ENCODE measurements at places on chromosomes 6 and 20.

DNA sequence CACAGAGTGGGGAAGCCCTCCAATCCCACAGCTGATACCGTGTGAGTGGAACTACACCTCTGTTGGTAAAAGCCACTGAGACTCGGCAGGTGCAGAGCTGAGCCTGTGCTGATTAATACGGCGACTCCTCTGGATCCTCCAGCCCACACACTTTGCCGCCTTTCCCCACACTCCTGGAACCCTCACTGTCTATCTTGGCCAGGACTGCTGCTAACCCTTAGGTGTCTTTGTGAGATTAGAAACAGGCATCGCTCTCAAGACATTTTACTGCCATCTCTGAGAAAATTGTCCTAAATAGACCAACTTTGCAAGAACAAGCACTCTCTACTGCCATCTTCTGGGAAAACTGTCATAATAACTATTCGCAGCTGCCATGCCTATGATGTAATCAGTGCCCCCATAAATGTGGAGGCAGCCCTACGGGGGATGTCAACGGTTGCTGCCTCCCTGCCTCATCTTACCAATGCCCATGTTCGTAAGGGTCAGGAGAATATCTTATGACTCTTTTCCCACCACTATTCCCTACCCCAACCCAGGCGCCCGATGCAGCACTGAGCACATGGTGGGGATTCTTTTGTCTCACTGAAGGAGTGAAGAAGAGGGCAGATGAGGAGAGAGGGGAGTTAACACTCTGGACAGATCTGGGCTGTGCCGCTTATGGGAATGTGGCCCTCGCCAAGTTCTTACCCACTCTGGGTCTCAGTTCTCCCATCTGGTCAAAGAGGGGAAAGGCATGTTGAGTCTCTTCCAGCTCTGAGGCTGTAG is 26.1 kb upstream of the KCNB1 start:
- no peak for DNase-seq

DNA sequence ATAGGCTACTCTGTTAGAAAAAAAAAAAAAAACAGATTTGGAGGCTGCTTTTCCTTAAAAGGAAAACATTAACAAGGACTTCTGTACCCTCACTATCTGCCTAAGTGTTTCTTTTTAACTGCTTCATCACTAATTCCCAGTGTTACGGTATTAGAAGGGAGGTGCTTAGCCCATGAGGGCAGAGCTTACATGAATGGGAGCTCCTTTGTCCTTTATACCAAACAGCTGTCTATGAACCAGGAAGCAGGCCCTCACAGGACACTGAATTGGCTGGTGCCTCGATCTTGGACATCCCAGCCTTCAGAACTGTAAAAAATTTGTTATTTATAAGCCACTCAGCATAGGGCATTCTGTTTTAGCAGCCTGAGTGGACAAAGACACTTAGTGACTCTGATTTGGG is 215.6 kb upstream of the NRSN1 start:
- no peak for DNase-seq

DNA sequence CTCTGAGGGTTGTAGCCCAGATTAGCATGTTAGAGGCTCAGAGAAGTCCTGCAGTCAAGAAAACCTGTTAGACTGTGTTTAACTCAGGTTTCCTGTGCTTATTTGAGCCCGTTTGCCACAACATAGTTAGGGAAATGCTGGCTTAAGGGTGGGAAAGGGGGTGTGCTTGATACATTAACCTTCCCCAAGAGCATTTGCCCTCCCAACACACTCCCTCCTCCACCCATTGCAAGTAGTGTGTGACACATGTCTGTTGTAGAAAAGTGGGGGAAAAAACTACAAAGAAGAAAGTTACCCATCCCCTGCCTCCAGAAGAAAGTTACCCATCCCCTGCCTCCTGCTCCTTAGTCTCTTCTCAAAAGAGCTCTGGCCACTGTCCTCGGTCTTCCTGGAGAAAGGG is 36.8 kb upstream of the MRPS18A start:
- no peak for DNase-seq

DNA sequence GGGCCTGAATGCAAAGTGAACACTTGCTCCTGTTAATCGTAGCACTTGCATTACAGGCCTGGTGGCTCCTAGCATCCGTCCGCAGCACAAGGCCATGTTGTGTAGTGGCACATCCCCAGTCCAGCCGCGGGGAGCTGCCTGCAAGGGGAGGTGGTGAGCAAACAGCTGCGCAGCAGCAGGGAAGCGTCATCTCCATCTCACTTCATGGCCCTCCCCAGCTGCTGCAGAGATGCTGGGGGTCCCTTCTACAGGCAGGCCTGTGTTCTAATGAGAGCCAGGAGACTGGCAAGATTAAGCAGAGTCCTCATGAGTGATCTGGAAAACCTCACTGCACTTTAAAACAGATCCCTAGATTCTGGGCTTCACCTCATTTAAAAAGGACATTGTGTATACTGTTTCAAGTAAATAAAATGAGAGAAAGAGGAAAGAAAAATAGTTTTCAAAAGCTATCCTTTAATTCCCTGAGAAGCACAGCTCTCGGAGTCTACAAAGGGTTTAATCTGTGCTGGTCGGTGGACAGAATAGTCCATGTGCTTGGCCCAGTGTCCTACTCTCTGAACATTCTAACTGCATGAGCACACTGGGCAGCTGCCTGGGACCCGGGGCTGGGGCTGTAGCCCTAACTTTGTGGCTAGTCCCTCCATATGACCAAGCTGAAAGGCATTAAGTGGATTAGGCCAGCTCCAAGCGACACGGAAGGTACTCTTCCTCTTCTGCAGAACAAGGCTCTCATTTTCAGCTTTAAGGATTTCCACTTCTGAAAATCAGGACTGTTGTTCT is 125.8 kb downstream of the LY86 start:
- DNase-seq, result no peak

DNA sequence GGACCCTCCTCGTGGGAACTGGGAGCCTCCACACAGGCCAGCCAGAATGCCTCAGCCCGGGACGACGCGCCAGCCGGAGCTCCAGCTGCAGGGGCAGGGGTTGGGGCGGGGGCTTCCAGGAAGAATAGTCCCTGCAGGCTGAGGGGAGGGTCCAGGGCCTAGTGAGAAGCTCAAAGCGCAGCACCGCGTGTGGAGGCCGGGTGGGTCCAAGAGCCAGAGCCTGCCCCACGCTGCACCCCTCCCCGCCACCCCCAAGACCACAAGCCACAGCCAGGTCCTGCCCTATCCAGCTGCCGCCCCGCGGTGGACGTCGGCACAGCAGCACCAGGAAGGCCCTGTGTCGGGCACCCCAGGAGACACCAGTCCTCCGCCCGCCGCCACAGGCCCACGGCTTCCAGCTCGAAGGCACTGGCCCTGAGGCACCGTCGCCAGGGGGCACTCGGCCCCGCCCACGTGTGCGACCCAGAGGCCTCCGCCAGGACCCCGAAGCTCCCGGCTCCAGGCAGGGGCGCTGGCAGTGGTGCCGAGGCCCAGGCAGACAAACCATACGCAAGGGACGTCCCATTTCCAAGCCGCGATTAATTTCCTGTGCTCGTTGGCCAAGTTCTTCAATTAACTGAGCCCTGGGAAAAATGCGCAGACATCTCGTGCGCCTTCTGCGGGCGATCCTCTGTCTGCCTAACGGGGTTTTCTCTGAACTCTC is 19.5 kb downstream of the KCNQ2 start:
- peak; percentile 17 for DNase-seq

DNA sequence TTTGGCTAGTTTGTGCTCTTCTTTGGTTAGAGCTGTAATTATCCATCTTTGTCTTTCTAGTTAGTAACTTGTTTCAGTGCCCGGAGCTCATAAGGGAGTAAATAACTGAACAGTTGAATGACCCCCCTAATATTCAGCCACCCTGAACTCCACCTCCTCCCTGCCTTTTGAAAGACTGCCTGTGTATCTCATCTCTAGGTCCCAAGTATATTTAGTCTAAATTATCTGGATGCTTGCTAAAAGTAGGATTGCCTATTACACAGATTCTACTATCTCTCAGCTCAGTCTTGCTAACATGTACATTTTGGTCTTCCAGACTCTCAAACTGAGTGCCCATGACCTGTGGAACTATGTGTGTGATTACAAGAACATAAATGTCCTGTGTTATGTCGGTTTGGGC is 145.9 kb downstream of the GJA1 start:
- no peak for DNase-seq

DNA sequence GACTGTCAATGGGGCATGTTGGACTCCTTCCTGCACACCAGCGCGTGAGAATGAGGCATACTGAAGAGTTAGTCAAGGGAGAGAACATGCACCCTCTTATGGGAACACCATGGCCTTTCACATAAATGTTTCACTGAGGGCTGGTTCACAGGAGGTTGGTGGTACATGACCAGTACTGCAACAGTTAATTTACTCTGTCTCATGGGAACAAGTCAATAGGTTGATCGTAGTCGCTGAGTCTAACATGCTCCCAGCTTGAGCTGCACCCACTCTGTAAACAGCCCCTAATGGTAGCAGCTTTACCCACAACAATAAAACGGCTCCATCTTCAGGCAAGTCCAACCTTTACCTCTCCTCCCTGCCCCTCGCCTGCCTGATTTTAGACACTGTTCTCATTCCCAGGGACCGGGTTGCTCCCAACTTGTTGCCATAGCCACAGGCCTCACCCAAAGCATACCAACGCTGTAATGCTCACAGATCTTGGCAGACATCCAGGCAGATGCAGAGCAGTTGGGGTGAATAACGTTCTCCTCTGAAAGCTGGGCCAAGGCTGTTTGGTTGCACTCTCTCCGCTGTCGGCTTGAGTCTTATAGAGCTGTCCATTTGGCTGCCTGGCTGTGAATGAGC is 111.3 kb downstream of the LY86 start:
- DNase-seq, result no peak

DNA sequence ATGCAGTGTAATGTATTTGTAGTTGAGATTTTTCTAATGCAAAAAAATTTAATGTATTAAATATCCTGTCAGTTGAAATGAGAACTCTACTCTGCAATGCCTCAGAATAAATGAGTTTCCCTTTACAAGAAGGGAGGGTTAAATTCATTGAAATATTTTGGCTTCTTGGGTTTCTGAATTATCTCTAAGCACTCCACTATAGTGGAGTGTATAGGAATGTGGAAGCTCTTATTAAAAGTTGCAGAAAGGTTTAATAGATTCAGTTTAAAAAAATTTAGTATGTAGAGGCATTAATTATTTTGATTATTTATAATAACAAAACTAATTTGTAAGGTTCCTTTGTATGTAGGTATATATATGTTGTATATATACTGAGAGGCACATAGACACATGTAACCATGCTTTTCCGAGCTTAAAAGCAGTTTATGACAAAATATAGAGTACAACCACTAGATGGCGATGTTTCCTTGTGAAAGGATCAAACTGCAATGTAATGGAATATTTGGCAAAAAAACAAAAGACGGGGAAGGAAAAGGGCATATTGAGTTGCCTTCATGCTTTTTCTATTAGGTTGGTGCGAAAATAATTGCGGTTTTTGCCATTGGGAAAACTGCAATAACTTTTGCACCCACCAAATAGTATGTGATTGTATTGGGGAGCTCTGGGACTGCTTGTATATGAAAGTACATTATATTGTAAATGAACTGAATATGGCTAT is 144.2 kb downstream of the MYO6 start:
- no peak for DNase-seq

DNA sequence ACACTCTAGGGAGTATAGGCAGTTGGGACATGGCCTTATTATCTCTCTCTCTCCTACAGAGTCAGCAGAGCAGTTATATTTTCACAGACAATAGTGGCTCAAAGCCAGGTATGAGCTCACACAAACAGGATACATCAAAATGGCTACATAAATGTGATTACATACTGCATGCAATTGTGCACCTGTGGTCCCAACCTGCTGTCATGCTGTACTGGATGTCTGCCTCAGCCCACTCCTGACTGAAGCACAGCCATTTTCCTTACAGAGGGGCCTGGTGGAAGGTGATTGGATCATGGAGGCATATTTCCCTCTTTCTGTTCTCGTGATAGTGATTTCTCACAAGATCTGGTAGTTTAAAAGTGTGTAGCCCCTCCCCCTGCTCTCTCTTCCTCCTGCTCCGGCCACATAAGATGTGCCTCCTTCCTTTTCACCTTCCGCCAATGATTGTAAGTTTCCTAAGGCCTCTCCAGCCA is 37.0 kb upstream of the SAMHD1 start:
- DNase-seq, result peak; percentile 51

GRCh38 chr6:156601152-156602065 is 175.8 kb upstream of the ARID1B start:
- no peak for DNase-seq

GRCh38 chr6:133590196-133590595 is 298.7 kb upstream of the TCF21 start:
- no peak for DNase-seq

GRCh38 chr20:41095110-41095969 is 42.0 kb upstream of the PLCG1 start:
- peak; percentile 73 for DNase-seq

- peak; percentile 61 for DNase-seq
Observed at GRCh38 chr6:155313602-155314091, 637 bp downstream of the TFB1M start.

DNA sequence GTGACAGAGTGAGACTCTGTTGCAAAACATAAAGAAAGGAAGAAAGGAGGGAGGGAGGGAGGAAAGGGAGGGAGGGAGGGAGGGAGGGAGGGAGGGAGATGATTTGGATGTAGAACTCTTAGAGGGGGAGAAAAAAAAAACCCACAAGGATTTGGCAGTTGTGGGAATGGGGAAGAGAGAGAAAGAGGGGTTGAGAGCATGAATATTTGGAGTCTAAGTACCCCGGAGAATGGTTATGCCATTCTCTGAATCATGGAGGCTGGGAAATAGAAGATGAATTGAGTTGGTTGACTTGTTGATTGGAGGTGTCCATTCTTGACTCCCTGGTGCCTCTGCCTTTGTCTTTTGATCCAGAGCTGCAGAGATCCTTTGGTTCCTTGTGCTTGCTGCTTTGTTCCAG is 35.7 kb downstream of the RALY start:
- no peak for DNase-seq

DNA sequence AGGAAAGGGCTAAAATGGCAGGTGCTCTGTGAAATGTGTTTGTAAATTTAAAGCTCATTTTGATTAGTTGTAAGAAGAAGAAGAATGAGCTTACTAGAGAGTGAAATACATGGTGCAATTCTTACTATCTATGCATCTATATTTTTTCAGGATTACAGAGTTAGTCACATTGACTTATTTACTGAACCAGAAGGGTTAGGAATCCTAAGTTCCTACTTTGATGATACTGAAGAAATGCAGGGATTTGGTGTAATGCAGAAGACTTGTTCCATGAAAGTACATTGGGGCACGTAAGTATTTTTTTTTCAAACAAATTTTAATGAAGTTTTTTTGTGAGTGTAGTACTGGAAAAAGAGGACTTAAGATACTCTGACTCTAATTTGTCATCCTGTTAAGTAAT is 99.3 kb downstream of the RTN4IP1 start:
- DNase-seq, result no peak

GRCh38 chr20:49914310-49915117 is 815 bp downstream of the SPATA2 start:
- DNase-seq, result peak; percentile 12

DNA sequence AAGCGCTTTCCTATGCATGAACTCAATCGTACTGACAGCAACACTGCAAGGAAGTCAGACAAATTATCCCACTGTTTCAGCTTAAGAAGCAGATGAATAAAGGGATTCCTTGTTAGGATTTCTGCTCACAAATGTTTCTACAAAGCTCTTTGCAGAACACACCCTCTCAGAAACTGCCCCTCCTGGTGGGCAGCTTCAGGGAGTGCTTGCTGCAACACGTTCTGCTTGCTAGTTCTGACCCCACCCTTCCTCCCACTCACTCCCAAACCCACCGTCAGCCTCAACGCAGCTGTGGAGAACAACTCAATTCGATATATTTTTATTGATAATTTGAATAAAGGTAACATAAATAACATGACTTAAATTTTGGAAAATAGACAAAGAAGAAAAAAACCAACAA is 250.8 kb upstream of the PRDM1 start:
- DNase-seq, result peak; percentile 31

- DNase-seq, result no peak
Observed at GRCh38 chr20:54366669-54367344, 108.6 kb upstream of the DOK5 start.

- DNase-seq, result no peak
Observed at GRCh38 chr20:42492290-42492689, 697.4 kb downstream of the PTPRT start.

All from CD4-positive, alpha-beta T cell treated with Interleukin-17A for 4 hours (primary cell).